Transverse colon (tissue), 4 donors: ENCODE measurements at places on chromosomes 12 and 14. TPM values are rescaled to one million over a fixed set of nuclear protein-coding genes. Genes with fewer than 3 reads are reported as not detected.

ACVRL1 gene
- total RNA-seq, result 132 TPM

KLRK1 gene
- not detected for total RNA-seq

ABCB9 gene
- 9.5 TPM for total RNA-seq

DAZAP2 gene
- 429 TPM for total RNA-seq

PZP gene
- not detected for total RNA-seq

FERMT2 gene
- total RNA-seq, result 186 TPM

- DNase-seq, result peak; percentile 53
Observed at GRCh38 chr12:113214895-113215400, 6.3 kb upstream of the TPCN1 start.

DNA sequence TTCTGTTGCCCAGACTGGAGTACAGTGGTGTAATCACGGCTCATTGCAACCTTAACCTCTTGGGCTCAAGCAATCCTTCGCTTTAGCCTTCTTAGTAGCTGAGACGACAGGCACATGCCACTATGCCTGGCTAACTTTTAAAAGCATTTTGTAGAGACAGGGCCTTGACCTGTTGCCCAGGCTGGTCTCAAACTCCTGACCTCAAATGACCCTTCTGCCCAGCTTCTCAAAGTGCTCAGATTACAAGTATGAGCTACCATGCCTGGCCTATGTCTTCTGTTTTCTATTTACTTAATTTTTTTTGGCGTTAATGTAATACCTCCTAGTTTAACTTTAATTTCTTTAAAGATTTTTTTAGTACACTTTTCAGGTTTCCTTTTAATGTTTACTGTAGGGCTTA is 20.6 kb upstream of the KLRF1 start:
- DNase-seq, result no peak

GRCh38 chr14:97337670-97338069 is 540.5 kb downstream of the VRK1 start:
- DNase-seq, result no peak

DNA sequence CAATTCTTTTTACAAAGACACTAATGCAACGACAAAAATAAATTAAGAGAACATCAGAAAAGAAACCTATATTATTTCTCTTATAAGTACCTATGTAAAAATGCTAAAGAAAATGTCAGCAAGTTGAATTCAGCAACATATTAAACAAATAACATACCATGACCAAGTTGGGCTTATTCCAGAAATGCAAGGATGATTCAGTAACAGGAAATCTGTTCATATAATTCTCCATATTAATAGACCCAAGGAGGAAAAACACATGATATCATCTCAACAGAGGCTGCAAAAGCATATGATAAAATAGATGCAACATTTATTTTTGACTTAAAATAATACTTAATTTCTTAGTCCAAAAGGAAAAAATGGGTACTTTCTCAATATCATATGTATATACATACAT is 25.1 kb upstream of the GPHB5 start:
- DNase-seq, result no peak

- DNase-seq, result no peak
Observed at GRCh38 chr14:30134936-30135335, 207.3 kb upstream of the PRKD1 start.

- DNase-seq, result no peak
Observed at GRCh38 chr12:5236022-5236640, 192.5 kb downstream of the KCNA5 start.

GRCh38 chr12:88802096-88802706 is 221.9 kb upstream of the KITLG start:
- no peak for DNase-seq

DNA sequence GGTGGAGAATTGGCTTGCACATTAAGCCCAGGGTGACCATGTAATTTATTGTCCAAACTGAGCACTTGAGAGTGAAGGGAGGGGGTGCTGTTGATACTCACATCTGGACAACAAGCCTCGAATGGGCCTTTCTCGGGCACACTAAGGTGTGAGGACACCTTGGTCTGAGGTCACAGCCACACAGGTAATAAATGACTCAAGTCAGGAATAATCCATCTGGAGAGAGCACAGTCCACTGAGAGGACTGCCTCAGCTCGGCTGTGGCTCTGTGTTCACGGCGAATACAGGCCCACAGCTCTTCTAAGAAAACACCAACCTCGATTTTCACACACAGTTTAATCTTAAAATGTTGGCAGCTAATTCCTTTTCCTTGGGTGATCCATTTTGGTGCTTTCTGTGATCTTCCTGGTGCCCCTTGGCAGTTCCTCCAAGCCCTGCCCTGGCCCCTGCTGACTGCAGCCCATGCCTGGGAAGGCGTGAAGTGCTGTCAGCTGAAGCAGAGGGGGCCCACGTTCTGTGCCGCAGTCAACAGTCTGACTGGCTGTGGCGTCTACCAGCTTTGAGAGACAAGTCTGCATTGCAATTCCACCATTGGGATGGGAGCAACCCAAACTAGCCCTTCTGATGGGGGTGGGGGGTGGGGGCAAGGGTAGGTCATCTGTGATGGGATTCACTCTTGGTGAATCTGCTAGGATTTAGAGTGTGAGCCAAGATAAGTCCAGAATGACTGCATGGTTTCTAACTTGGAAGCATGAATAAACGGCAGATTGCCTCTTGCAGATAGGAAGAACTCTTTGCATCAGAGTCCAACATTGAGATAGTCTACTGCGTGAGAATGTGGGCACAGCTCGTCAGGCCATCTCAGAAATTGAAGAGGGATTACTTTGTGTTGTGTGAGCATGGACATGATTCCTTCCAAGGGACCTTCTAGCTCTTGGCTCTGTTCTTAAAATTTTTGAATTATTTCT is 42.8 kb downstream of the ZNF664 start:
- no peak for DNase-seq

GRCh38 chr12:83826112-83826511 is 1086.5 kb downstream of the SLC6A15 start:
- no peak for DNase-seq

- peak; percentile 80 for DNase-seq
Observed at GRCh38 chr12:4148418-4149056, 125.0 kb upstream of the CCND2 start.

GRCh38 chr12:1474574-1475153 is 119.7 kb downstream of the FBXL14 start:
- DNase-seq, result no peak

DNA sequence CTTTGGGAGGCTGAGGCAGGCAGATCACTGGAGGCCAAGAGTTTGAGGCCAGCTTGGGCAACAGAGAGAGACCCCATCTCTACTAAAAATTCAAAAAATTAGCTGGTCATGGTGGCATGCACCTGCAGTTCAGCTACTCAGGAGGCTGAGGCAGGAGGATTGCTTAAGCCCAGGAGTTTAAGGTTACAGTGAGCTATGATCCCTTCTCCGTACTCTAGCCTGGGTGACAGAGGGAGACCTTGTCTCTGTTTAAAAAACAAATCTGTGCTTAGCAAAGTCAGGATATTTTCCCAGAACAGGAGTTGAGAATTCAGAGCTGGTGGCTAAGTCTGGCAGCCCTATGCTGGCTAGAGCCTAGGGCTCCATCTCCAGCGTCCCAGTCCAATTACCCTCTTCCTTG is 142.9 kb upstream of the PZP start:
- DNase-seq, result no peak

- no peak for DNase-seq
Observed at GRCh38 chr12:106906715-106907114, 49.0 kb upstream of the TMEM263 start.

DNA sequence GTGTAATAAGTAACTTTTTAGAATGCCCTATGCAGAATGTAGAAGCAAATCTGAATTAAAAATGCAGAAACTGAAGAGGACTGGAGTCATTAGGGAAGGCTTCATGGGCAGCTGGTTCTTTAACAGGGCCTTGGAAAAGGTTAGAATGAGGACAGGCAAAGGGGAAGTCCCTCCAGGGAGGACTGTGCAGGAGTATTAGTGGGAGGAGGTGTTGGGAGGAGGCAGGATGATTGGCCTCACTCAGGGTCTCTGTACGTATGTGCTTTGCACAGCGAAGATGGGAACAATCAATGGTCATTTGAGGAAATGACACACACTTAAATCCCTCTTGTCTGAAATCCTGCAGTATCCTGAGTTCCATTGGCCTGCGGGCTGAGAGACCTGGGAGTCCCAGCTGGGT is 119.7 kb downstream of the PTCSC3 start:
- no peak for DNase-seq

DNA sequence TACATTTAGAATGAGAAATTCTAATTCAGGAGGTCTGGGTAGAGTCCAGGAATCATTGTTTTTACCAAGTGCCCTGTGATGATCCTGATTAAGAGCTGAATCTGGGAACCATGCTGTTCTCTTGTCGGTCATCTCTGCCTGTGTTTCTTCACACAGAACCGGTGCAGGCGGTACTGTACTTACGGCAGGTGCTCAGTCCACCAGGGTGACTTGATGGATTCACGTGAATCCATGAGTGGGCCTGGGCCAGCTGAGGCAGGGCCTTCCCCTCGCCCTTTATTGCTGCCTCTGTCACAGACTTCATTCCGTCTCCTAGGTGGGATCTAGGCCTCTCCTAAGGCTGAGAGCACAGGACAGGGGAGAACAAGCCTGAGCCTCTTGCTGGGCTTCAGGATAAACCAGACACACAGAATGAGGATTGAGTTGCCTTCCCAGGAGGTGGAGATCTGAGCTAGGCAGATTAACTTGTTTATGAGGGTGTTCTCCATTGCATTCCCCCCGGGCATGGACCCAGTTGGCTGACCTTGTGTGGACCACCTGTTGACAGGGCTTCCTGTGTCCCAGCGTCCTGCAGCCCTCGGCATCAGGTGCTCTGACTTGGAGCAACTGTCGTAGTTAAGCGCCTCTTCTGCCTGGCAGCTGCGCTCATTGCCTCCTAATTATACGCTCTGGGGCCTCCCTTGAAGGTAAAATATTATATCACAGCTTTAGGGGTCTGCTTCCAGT is 42.1 kb downstream of the B4GALNT3 start:
- DNase-seq, result no peak

DNA sequence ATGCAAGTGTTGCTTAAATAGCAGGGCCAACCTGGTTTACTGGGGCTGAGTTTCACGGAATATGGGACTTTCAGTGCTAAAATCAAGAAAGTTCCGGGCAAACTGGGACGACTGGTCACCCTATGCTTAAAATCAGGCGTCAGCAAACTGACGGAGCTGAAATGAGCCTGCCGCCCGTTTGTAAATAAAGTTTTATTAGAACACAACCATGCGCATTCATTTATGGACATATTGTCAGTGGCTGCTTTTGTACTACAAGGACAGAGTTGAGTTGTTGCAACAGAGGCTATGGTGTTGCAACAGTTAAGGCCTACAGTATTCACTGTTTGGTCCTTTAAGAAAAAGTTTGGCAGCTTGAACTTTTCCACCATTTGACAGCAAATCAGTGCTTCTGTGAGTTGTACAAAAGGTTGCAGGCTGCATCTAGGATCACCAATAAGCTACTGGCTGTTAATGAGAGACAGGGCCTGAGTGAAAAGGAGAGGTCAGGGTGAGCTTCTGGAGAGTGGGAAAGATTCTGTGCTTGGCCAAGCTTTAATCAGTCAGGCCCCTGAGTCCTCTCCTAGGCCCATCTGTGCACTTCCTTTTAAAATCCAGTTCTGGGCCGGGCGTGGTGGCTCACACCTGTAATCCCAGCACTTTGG is 13.3 kb downstream of the SELPLG start:
- no peak for DNase-seq
